Hematopoietic multipotent progenitor cell treated with erythropoietin and hydrocortisone succinate and interleukin-3 and kit ligand, for 4 days (in vitro differentiated cells): ENCODE measurements at places on chromosomes 6 and 20.

DNA sequence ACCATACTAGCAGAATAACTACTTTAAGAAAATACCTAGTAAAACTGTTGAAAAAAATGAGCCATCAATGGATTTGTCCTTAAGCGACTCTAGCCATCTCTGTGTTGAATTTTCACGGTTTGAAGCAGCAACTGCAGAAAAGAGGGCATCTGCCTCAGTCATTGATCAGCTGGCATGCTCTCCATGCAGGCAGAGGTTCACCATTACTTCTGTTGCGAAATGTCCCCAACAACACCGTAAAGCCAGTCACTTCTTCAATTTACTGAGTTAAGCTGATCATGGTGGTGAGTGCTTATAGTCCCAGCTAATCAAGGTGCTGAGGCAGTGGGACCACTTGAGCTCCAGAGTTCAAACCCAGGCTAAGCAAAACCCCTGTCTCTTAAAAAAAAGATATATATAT lies 11.1 kb downstream of the TPD52L1 start:
- DNase-seq, result peak; percentile 13

- peak; percentile 83 for DNase-seq
Measured at GRCh38 chr20:60137657-60138245, 179.5 kb downstream of the CDH26 start.

DNA sequence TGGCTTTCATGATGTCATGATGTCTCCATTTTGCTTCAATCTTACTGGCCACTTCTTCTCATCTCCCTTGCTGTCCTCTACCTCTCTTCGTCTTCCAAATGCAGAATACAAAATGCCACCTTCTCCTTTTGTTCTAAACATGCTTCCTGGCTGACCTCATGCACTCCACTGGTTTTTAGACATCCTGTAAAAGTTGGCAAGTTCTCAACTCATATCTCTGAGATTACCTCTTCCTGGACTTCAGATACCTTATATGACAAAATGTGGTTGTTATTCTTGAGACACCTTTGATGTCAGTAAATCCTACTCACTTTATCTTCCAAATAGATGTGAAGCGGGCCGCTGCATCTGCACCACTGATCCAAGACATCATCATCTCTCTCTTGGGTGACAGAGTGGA lies 212.7 kb upstream of the FOXA2 start:
- DNase-seq, result no peak

- DNase-seq, result no peak
Measured at GRCh38 chr6:116404696-116405095, 33.9 kb downstream of the DSE start.

GRCh38 chr6:81682235-81682795 lies 70.2 kb downstream of the TENT5A start:
- DNase-seq, result peak; percentile 3

DNA sequence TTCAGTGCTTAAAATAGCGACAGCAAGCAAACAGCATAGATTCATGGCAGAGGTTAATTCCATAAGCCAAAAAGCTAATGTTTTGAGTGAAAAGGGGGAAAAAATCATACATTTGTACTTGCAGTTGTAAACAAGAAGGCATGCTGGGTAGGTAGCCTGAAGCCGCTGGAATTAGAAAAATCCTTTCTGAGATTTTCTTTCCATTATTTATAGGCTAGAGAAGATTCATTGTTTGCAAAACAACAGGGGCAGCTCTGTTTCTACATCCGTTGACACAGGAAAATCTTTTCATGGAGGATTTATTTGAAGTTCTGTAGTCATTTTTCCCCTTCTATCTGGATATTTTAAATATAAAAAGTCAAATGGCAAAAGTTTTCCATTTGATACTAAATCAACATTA lies 843.9 kb downstream of the QKI start:
- DNase-seq, result no peak

- DNase-seq, result peak; percentile 81
Measured at GRCh38 chr20:19757487-19758132, 448 bp upstream of the RIN2 start.

DNA sequence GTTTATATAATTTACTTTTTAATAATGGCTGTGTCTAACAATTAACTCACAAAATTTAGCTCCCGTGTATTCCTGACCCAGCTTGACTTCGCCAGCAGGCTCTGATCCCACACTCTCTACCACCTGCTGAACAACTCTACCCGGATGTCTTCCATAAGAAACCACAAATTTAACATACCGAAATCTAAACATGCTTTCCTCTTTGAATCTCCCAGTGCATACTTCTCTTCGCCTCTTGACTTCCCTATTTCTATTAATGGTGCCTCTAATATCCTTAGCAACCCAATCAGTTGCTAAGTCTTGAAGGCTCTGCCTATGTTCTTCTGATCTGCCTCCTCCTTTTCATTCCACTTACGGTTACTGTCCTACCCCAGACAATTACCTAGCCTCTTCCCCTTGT lies 4.6 kb upstream of the MYB start:
- DNase-seq, result peak; percentile 77

GRCh38 chr6:83313882-83314281 lies 117.0 kb downstream of the ME1 start:
- DNase-seq, result peak; percentile 62

DNA sequence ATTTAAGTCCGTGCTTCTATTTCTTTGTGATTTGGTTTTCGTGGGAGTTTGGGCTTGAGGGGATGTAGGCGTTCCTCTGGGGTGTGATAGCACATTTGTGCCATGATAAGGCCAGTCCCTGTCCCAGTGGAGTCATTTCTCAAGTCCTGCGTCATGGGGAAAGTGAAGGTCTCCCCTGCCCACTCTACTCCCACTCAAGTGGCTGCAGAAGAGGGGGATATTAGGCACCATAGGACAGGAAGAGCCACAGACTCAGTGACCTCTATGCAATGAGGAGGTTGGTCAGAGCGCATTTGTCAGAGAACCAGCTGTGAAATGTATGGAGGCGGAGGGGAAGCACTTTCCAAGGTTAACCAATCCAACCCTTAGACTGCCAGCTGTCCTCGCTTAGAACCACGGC lies 51.9 kb upstream of the EDN1 start:
- DNase-seq, result no peak

DNA sequence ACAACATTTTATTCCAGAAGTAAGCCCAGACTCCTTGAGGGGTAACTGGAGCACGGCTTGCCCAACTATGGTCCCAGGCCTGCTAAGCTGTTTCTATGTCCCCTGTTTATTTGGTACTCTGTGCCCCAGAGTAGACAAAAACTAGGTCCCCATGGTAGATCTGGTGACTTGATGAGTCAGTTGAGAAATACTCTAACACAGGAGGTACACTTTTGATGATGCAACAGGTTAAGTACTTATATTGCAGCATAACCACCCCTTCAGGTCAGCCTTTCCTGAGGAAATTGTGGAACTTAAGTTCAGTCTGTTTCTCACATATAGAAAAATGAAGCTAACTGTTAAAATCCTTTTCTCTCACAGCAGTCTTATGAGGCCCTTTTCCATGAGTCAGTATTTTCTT lies 19.6 kb downstream of the TTPAL start:
- DNase-seq, result peak; percentile 71

DNA sequence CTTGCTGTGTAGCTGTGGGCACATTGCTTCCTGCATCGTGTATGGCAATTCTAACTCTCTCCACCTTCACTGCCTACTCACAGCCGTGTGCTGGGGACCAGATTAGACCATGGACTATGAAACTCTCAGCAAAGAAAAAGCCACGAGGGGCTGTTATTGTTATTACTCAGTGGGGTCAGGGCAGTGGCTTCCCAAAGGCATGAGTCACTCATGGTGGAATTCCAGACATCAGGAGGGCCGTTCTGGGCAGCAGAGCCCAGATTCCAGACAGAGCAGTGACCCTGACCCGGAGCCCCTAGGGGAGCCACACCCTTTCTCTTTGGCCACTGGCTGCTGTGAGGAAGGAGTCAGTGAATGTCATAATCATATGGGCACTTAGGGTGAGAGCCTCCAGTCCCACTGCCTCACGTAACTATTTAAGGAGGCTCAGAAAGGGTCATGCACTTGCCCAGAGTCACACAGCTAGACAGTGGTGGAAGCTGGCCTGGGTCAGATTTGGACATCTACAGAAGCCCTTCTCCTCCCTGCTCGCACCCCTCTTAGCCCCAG lies 22.2 kb upstream of the CCN5 start:
- no peak for DNase-seq

GRCh38 chr6:84979541-84979940 lies 215.1 kb upstream of the TBX18 start:
- DNase-seq, result no peak

- no peak for DNase-seq
Measured at GRCh38 chr6:17226786-17227233, 54.4 kb upstream of the RBM24 start.

- no peak for DNase-seq
Measured at GRCh38 chr6:107690643-107691061, 133.5 kb downstream of the SCML4 start.

DNA sequence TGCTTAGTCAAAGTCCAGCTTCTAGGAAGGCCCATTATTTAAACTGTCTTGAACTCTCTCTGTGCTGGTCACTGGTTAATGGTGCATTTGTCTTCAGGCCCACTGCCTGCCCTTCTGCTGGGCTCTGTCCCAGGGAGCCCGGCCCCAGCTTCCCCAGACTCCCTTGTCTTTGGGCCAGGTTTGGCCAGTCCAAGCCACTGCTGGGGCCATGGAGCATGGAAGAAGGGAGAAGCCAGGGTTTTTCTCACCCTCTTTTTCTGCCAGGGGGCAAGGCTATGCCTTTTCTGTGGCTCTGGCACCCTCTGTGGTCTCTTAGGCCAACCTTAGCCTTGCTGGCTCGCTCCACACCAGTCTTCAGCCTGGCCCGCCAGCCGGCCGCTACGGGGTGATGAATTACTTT lies 390.0 kb upstream of the SULF2 start:
- DNase-seq, result no peak

- peak; percentile 79 for DNase-seq
Measured at GRCh38 chr6:36593569-36594028, 563 bp upstream of the SRSF3 start.

DNA sequence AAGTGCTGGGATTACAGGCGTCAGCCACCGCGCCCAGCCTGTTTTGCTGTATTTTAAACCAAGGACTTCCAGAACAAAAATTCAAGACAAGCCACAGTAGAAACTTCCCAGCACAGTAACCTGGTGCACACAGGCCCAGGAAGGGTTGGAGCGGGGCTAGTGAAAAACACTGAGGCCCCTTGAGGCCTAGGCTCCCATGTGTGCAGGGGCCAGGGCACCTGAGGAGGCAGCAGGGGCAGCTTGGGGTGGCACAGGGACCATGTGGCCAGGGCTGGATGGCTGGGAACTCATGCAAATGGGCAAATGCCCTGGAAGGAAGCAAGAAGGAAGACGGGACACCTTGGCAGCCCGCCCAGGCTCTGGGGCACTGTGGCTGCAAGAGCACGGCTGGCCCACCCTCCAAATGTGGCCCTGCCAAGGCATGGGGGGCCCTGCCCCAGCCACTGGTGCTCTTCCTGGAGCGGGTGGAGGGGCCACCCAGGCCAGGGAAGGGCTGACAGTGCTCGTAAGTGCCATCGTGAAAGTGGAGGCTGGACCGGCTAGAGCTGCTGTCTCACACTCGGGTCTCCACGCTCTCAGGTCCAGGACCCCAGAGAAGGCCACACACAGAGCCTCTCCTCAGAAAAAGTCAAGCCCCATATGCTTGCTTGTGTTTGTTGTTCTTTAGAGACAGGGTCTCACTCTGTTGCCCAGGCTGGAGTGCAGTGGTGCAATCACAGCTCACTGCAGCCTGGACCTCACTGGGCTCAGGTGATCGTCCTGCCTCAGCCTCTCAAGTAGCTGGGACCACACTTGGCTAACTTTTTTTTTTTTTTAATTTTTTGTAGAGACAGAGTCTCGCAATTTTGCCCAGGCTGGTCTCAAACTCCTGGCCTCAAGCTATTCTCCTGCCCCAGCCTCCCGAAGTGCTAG lies 10.3 kb downstream of the SLC2A4RG start:
- no peak for DNase-seq

DNA sequence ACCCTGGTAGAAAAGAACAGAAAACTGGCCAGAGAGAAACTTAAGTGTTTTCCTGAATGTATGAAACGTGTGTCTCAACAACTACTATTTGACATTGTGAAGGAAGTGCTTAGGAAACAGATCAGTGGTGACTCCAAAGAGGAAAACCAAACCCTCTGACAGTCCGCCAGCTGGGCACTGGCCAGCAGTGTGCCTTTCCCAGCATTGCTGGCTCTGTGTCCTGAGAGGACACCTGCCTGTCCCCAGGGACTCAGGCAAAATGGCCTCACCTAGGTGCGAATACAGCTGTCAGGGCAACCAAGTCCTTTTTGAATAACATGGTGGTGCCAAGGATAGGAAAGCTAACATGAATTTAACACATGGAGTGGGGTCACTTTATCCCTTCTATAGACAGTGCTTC lies 72.5 kb downstream of the NDUFAF5 start:
- no peak for DNase-seq

GRCh38 chr6:25833136-25833535 lies 1.3 kb upstream of the SLC17A1 start:
- no peak for DNase-seq

DNA sequence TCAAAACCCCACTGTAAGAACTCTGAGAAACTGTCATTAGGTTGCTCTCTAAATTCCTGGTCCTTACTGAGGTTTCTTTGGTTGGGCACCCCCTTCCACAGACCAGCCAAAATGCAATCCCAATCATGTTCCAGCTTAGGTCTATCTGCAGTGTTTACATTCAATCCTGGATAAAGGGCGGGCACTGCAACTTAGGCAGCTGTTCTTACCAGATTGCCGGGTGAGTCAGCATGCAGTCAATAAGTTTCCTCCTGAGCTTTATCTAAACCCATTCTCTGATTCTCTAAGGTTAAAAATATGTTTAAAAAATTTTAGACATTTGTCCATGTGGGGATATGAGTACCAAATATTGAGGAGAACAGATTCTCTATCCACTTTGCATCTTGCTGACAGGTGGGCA lies 197.8 kb downstream of the HAO1 start:
- no peak for DNase-seq

GRCh38 chr6:156916130-156916801 lies 139.1 kb downstream of the ARID1B start:
- DNase-seq, result no peak

- DNase-seq, result no peak
Measured at GRCh38 chr6:19209202-19209601, 628.0 kb upstream of the ID4 start.

DNA sequence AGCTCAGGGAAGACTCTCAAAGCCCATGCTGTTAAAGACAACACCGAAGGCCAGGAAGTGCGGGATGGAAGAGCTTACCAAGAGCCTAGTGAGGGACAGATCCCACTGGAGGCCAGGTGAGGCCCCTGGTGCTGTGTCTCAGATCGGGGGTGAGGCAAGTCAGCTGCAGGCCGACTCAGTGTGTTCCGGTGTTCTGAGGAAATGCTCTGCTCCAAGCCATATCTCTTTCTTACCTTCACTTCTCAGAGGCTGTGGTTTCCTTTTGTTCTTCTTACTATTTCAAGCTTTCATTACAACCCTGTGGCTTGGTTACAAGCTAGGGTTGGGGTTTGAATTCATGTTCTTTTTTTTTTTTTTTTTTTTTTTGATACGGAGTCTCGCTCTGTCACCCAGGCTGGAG lies 114.3 kb upstream of the ZFP64 start:
- DNase-seq, result no peak
